Cardiac septum (tissue), 1 donor: ENCODE measurements at places on chromosomes 12 and 14.

DNA sequence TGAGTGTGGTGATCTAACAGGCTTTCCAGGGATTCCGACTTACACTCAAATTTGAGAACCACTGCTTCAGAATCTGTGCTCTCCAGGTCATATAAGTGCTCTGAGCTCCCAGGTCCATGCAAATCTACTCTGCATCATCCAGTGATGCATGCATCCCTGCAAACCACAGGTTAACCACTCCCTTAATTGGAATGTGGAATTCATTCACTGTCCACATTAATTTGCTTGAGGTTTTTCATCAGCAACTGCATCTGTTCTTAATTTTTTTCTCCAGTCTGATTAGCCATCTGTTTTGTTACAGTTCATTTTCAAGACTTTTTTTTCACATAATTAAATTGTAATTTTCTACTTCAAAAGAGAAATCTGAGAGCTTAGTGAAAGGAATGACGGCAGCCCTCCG, 43.4 kb upstream of the RIN3 start:
- no peak for DNase-seq

GRCh38 chr12:2179953-2180736, 127.4 kb downstream of the CACNA1C start:
- no peak for DNase-seq

GRCh38 chr14:99176156-99176945, 95.6 kb downstream of the BCL11B start:
- no peak for DNase-seq

GRCh38 chr14:61973981-61974380, 211.8 kb downstream of the SNAPC1 start:
- DNase-seq = no peak

DNA sequence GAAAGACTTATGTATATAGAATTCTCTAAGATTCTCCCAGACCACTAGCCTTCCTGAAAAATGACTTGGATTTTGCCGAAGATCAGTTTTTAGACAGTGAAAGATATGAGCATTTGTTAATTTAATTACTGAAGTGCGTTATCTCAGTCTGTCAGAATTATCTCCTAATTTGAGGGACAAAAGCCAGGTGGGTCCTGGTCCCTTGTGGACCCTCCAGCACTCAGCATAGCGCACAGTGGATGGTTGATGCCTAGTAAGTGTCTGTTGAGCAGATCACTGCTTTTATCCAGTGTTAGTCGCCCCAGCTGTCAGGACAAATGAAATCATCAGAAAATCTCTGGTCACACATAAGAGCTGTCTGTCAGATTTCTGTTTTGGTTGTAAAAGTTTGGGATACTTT, 80.4 kb downstream of the EML1 start:
- DNase-seq = no peak

DNA sequence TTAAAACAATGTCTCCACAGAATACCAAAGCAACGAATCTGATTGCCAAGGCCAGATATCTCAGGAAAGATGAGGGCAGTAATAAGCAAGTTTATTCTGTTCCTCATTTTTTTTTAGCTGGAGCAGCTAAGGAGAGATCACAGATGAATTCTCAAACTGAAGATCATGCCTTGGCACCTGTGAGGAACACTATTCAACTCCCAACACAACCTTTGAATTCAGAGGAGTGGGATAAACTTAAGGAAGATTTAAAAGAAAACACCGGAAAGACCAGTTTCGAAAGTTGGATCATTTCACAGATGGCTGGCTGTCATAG, 994 bp downstream of the PRORP start:
- DNase-seq = no peak

- DNase-seq = no peak
Measured at GRCh38 chr12:71208053-71208685, 50.4 kb upstream of the TSPAN8 start.

- DNase-seq = no peak
Measured at GRCh38 chr12:43112101-43112920, 439.7 kb downstream of the ADAMTS20 start.

GRCh38 chr14:95876761-95877538, at the start of gene TUNAR:
TSS of gene TUNAR (plus strand) at chr14:95876832.
- no peak for DNase-seq

DNA sequence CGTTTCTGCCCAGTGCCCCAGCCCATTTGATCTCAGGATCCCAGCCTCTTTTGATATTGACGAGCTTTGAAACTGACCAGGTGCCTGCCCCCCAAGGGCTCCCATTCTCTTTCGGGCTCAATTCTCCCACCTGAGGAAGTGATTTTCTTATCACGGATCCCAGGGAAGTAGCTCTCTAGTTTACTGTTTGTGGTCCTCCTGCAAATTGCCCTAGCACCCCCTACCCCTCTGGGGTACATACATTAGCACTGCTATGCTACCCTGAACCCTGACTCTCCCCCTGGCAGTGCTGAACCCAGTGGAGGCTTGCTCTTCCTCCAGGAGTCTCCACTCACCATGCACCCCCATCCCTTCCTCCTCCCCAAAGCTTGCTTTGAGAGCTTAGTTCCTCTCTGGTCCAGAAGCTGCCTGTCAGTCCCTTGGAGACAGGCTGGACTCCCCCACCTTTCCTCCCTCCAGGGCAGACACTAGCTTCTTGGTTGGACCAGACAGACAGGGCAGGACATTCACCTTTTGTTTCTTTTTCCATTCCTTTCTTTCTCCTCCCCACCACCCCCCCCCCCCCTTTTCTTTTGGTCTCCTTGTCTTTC, 4.4 kb upstream of the TBX3 start:
- no peak for DNase-seq

DNA sequence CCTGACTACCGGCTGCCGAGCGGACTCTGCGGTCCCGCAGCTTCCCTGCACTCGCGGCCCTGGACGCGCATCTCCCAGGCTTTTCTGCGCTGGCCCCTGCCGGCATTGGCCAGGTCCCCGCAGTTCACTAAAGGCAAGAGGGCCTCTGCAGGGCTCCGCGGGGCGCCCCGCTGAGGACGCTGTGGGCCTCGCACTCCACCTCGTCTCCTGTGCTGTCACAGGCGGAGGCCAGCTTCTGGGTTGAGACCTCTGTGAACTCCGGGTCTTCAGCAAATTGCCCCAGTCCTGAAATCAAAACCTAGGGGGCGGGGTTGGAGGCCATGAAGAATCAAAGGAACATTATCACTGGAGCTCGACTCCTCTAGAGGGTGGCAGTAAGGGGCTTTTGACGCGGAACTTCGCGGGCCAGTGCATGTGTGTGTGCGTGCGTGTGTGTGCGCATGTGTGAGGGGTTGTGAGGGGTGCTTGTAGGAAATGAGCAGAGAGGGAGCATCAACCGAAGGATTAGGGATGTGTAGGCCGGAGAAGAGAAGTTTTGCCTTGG, 68.5 kb upstream of the CAPRIN2 start:
- DNase-seq = no peak

GRCh38 chr12:114476159-114476558, 70.2 kb upstream of the TBX5 start:
- no peak for DNase-seq

DNA sequence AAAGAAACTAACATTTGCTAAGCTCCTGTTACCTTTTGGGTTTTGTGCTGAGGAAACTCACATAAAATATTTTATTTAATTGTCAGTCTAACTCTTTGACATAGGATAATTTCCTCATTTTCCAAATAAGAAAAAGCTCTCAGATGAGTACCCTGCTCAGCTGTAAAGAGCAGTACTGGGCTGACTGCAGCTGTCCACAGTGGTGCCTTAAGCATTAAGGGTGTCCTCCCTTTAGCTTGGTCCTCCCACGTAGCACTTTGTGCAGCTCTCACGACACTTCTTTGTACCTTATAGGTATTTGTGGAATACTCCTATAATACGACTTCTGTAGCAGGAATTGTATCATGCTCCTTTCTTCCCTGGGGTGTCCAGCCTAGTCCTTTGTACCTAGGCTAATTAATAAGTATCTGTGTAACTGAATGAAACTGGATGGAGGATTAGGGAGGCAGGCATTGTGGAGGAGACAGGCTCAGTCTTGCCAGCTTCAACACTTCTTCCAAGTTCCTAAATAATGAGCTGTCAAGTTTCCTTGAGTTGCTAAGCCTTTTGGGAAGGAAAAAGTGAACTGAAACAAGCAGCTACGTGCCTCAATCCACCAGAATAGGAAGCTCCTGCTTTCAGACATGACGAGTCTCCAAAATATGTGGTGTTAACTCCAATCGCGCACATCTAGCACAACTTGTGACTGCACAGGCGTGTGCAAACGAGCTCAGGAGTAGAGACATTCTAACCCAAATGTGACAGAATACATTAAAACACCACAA, 123.0 kb downstream of the SLC38A4 start:
- DNase-seq = no peak

DNA sequence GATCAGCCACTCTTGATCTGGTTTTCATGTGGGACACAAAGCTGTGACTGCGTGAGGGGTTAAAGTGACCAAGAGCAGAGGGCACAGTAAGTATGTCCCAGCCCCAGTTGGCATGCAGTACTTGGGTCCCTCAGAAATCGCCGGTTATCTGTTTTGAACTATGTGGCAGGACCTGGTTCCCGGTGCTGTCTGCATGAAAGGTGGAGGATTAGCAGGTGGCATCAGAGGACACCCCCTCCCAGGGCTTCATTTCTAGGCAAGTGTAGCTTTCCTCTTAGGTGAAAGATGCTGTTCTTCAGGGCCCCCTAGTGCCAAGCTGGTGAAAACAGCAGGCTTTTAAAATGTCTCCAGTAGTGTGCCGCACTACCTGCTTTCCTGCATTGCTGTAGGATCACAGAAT, 57.1 kb downstream of the ATG14 start:
- DNase-seq = no peak

DNA sequence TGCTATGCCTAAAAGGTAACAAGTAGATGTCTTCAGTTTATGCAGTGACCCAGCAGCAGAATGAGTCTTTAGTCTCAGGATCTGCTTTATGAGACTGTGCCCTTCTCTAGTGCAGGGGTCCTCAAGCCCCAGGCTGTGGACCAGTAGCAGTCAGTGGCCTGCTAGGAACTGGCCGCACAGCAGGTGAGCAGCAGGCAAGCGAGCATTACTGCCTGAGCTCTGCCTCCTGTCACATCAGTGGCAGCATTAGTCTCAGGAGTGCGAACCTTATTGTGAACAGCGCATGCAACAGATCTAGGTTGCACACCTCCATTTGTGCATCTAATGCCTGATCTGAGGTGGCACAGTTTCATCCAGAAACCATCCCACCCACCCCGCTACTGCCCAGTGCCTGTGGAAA, 38.4 kb downstream of the LRP6 start:
- DNase-seq = no peak

DNA sequence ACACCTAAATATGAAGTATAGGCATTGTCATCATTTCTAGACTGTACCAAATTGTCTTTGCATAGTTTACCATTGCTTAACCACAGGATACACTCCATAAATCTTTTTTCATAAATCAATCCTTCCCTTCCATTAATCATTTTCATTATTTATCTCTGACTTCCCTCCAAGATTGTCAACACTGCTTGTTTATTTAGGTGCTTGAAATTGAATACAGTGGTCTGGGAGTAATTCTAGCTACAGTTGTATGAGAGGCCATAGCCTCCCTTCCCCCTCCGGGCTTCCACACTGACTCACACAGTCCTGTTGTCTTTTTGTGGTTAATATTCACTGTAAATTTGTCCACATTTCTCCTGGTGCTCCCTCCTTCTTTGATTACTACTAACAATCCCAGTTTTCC, 114.2 kb upstream of the ARID2 start:
- no peak for DNase-seq

- no peak for DNase-seq
Measured at GRCh38 chr14:75222208-75222701, 45.8 kb upstream of the TMED10 start.

GRCh38 chr12:108811411-108812180, 45.8 kb downstream of the SSH1 start:
- DNase-seq = no peak

- DNase-seq = no peak
Measured at GRCh38 chr12:28390761-28391385, 200.6 kb downstream of the CCDC91 start.

DNA sequence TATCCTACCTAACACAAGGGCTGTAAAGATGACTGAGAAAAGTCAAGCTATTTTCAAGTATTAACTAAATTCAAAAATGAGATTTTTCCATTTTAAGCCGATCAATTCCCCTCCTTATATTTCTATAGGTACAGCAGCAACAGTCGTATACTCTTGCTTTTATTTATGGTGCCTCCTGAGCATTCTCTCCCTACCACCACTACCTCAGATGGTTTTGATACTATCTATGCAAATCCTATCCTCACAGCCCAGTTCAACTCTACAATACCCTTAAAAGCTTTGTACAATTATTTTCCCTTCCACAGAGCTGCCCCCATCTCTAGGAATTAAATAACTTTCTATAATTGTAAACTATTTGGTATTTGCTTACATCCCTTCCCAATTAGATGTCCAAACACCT, 52.1 kb downstream of the GALC start:
- DNase-seq = no peak

- no peak for DNase-seq
Measured at GRCh38 chr12:110917961-110918360, 2.4 kb downstream of the MYL2 start.

DNA sequence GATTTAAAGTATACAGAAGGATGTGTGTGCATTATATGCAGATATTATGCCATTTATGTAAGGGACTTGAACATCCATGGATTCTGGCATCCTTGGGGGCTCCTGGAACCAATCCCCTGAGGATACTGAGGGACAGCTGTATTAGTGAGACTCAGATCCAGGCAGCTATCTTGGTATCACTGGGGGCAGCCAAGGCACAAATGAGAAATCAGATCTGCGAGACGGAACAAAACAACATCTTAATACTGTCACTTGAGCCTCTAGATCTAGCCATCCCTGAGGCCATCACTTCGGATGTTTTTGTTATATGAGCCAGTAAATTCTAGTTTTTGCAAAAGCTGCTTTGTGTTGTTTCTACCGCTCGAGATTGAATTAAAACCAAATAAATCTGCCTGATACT, 175.1 kb upstream of the SFSWAP start:
- DNase-seq = peak; percentile 3

DNA sequence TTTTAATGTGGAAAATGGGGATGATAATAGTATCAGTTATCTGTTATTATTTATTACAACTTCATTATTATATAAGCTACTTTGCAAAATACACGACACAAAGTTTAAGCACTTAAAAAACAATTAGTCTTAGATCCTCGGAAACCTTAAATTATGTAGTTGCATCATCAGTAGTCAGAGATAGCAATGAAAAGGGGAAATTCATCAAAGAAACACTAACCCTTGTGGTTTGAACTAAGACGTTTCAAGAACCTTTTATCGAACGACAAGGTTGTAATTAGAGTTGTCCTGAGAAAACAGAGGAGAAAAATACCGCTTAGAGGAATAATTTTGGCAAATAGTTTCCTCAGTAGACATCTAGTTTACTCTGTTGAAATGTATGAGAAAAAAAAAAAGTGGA, 198.5 kb downstream of the PTPRO start:
- DNase-seq = no peak

GRCh38 chr14:35999294-35999693, 173.2 kb downstream of the BRMS1L start:
- no peak for DNase-seq
